Caco-2 (cell line): ENCODE measurements at places on chromosomes 1 and 21.

DNA sequence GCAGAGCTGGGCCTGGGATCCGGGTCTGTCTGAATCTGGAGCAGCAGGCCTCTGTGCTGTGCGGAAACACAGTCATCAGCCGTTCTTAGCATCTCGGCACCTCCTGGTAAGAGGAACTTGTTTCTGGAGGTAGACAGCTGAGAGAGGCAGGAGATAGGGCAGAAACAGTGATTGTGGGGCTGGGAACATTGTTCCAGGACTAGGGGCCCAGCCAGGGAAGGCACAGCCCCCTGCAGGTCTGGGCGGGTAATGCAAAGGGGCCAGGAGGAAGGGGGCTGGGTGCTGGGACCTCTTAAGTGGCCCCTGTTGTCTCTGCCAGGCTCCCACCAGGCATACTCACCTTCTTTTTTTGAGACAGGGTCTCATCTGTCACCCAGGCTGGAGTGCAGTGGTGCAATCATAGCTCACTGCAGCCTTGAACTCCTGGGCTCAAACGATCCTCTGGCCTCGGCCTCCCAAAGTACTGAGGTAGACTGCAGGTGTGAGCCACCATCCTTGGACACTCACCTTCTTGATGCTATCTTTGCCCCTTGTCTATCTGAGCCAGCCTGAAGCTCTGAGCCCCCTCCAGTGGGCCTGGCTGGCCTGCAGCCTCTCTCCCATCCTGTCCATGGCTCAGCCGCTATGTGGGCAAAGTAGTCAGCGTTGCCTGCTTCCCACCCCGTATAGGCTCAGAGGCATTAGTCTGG, 134.3 kb upstream of the ZBTB40 start:
- DNase-seq: peak; percentile 41

GRCh38 chr1:164699815-164700491, 141.0 kb downstream of the PBX1 start:
- no peak for DNase-seq

DNA sequence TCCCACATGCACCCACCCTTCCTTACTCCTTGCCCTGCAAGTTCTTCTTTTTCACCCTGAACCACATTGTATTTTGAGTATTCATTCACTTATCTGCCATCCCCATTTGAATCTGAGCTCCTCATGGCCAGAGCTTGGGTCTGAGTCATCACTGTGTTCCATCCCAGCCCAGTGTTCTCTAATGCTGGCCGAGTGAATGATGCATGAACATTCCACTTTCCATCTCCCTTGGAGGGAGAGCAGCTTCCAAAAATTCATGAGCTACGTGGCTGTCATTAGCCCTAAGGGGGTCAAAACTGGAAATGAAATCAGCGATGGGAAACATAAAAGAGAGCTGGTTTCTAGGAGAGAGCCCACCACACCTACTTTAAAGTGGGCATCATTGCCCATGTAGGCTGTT, 187.0 kb upstream of the USP24 start:
- no peak for DNase-seq

GRCh38 chr1:186167096-186167668, 207.9 kb downstream of the TPR start:
- DNase-seq: no peak
